Karpas-422 (cell line): ENCODE measurements at places on chromosomes 12 and 14. TPM values are rescaled to one million over a fixed set of nuclear protein-coding genes. Genes with fewer than 3 reads are reported as not detected.

DNA sequence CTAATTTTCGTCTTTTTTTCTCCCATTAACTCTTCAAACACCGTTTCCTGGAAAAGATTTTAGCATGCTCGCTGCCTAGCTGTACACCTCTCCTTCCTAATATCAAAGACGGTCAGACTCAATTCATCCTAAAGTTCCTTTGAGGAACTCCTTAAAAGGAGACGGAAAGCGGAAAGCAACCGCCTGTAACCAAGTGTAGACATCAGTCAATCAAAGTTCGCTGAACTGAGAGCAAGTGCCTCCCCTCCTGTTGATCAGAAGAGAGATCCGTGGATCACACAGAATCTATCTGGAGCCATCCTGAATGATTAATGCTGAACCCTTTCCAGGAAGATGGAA, 412 bp upstream of the TEP1 start:
- no peaks in the 10 kb centered on the region for H3K36me3 ChIP-seq
- no peaks in the 10 kb centered on the region for H3K27me3 ChIP-seq
- DNase-seq: peak; percentile 74
- peaks cover 18% of the 10 kb centered on the region for H3K4me1 ChIP-seq

DNA sequence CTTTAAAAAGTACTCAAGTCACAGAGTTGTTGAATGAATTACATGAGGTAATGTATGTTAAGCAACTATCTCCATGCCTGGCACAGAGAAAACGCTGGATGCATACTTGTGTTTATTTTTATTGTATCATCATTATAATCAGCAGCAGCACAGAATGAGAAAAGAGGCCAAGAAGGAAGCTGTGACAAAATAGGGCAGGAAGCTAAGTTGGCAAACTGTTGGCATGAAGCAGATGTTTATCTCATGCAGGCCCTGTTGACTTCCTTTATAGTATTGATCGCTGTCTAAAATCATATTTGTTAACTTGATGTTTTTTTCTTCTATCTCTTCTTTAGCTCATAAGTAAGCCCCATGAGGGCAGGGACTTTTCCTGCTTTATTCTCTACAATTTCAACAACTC, 466.6 kb downstream of the TRHDE start:
- no peaks in the 10 kb centered on the region for H3K4me1 ChIP-seq
- H3K27me3 ChIP-seq: no peaks in the 10 kb centered on the region
- DNase-seq: no peak
- no peak overlapping the region for H3K4me3 ChIP-seq
- H3K27ac ChIP-seq: no peak overlapping the region

- H3K4me1 ChIP-seq: peaks cover 53% of the 10 kb centered on the region
- no peaks in the 10 kb centered on the region for H3K36me3 ChIP-seq
- H3K27ac ChIP-seq: no peak overlapping the region
Observed at GRCh38 chr12:80814453-80814852, 97.7 kb downstream of the MYF5 start.

DNA sequence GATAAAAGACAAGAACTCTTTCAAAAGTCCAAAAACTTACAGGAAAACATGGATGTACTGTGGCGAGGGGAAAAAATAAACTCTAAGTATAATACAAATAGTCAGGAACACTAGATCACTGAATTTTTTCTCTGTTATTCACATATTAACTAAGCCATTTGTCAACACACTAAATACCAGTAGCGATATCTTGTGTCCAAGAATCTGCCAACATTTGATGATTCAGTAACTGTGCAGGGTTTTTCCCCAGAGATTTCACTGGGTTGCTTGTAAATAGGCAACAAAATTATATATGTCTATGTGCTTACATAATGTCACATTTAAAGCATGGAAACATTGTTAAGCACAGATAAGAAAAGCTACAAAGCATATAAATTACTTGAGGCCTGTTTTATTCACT, 205.9 kb downstream of the KIF21A start:
- no peaks in the 10 kb centered on the region for H3K36me3 ChIP-seq
- no peaks in the 10 kb centered on the region for H3K4me1 ChIP-seq
- H3K27ac ChIP-seq: no peak overlapping the region
- H3K27me3 ChIP-seq: no peaks in the 10 kb centered on the region
- no peak overlapping the region for H3K4me3 ChIP-seq

GRCh38 chr12:52836491-52837412, 2.6 kb upstream of the KRT79 start:
- no peaks in the 10 kb centered on the region for H3K27me3 ChIP-seq
- H3K36me3 ChIP-seq: no peaks in the 10 kb centered on the region
- H3K4me3 ChIP-seq: no peak overlapping the region
- no peak for DNase-seq

GRCh38 chr12:42666671-42667243, 77.2 kb upstream of the PRICKLE1 start:
- no peak overlapping the region for H3K27ac ChIP-seq
- no peak overlapping the region for H3K4me3 ChIP-seq
- H3K36me3 ChIP-seq: no peaks in the 10 kb centered on the region
- DNase-seq: no peak

DNA sequence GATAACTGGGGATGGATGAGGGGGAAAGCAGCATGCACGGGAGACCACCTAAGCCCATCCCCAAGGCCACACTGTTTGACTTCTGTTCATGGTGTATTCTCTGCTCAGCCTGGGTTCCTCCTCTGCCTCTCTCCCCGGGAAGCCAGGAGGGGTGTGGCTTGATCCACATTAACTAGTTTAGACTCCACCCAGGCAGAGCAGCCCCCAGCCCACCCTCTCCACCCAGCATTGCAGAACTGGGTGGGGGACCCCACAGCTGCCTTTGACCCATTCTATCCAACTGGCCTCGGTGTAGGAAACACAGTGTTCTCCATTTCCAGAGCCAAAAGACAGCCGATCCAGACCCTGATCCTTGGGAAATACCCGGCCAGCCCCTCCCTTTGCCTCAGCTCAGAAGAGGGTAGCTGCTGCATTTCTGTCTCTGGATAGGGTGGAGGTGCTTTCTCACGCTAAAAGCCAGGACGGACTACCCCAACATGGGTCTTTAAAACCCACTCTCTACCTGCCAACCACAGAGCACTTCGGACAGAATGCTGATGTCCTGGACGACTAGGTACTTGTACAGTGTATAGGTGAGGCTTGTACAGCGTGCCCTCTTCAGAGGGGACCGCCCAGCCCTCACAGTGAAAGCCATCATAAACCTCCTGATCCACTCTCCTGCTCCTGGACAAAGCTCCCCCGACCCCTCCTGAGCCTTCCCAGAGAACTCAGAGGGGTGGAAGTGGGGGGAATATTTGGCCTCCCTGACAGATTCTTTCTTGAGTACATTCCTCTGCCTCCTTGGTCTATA, 9.4 kb downstream of the SPRYD3 start:
- H3K27me3 ChIP-seq: no peaks in the 10 kb centered on the region
- no peak overlapping the region for H3K4me3 ChIP-seq
- H3K4me1 ChIP-seq: no peaks in the 10 kb centered on the region
- no peak for DNase-seq

- no peak for DNase-seq
- no peaks in the 10 kb centered on the region for H3K4me1 ChIP-seq
- no peak overlapping the region for H3K4me3 ChIP-seq
- H3K27ac ChIP-seq: no peak overlapping the region
- H3K27me3 ChIP-seq: no peaks in the 10 kb centered on the region
Observed at GRCh38 chr12:42407306-42407705, 81.3 kb downstream of the PPHLN1 start.

DNA sequence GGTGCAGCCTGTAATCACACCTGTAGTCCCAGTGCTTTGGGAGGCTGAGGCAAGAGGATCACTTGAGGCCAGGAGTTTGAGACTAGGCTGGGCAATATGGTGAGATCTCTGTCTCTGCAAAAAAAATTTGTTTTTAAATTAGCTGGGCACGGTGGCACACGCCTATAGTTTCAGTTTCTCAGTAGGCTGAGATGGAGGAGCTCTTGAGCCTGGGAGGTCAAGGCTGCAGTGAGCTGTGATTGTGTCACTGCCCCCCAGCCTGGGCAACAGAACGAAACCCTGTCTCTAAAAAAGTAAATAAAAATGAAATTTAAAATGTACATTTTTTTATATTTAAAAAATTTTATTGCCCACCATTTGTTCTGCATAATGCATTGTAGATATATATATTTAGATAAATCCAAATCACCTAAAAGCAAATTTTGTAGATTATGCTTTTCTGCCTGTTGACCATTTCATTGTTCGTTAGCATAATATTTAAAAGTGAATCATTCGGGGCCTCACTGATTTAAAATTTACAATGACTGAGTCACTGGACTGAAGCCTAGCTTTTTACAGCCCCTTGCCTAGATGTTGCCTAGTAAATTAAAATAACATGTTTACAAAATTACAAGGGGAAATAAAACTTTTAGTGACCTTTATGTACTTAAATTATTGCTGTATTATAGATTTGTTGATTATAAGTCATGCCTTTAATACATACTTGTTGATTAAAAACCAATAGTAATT, 87.9 kb downstream of the USP15 start:
- H3K27ac ChIP-seq: no peak overlapping the region
- DNase-seq: no peak
- no peaks in the 10 kb centered on the region; the same call in 1 of the 2 replicates for H3K36me3 ChIP-seq
- H3K27me3 ChIP-seq: no peaks in the 10 kb centered on the region
- H3K4me3 ChIP-seq: no peak overlapping the region

- DNase-seq: no peak
- H3K36me3 ChIP-seq: no peaks in the 10 kb centered on the region
- no peak overlapping the region for H3K27ac ChIP-seq
- no peak overlapping the region for H3K4me3 ChIP-seq
- H3K27me3 ChIP-seq: no peaks in the 10 kb centered on the region
Observed at GRCh38 chr12:116202940-116203339, 74.6 kb downstream of the MED13L start.

PPHLN1 gene
- 115 and 174 TPM in 2 replicates for total RNA-seq

SMOC1 gene
- total RNA-seq: not detected in 2 replicates

PLXNC1 gene
- total RNA-seq: 7.9 and 11.9 TPM in 2 replicates

ABCB9 gene
- 1.5 and 3.7 TPM in 2 replicates for total RNA-seq
